WTC11 (cell line): ENCODE measurements at places on chromosomes 5 and 9. TPM values are rescaled to one million over a fixed set of nuclear protein-coding genes. Genes with fewer than 3 reads are reported as not detected.
A peak's percentile ranks its signal among the peaks of the same experiment; 100 is the strongest.

Gene MAMDC2
- total RNA-seq: 6.0 to 6.3 TPM (median 6.3 TPM) in 3 replicates

- DNase-seq: no peak
- peaks cover 28% of the 10 kb centered on the region for H3K4me1 ChIP-seq
- H3K36me3 ChIP-seq: no peaks in the 10 kb centered on the region
- peaks cover 62% of the 10 kb centered on the region for H3K27me3 ChIP-seq
Observed at GRCh38 chr5:154606246-154606645, 128.2 kb upstream of the HAND1 start.

Gene FXN
- total RNA-seq: 28.7 to 30.6 TPM (median 29.4 TPM) in 3 replicates

- DNase-seq: no peak
- no peak overlapping the region for H3K27ac ChIP-seq
- peaks cover 8% of the 10 kb centered on the region; the same call in 1 of the 2 replicates for H3K27me3 ChIP-seq
- H3K36me3 ChIP-seq: peaks cover 11% of the 10 kb centered on the region
Observed at GRCh38 chr5:126265917-126266316, 157.3 kb upstream of the GRAMD2B start.

DNA sequence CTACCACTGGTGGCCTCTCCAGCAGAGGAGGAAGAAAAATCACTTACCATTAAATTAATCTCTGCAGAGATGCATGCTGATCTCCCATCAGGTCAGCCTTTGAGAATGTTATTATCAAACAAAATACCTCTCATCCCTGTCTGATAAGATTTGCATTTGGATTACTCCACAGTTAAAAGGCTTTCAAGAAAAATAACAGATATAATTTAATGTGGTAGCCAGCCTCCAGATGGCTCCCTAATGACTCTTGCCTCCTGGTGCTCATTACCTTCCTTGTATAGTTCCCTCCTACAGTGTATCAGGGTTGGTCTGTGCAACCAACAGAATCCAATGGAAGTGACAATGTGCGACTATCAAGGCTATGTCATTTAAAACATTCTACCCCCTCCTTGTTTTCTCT is 63.6 kb upstream of the TNPO1 start:
- H3K36me3 ChIP-seq: no peaks in the 10 kb centered on the region
- no peak for DNase-seq
- H3K27ac ChIP-seq: no peak overlapping the region
- no peaks in the 10 kb centered on the region for H3K4me1 ChIP-seq

GRCh38 chr5:151592855-151593408 is 1.8 kb upstream of the FAT2 start:
- H3K4me1 ChIP-seq: peaks cover 39% of the 10 kb centered on the region
- no peaks in the 10 kb centered on the region for H3K36me3 ChIP-seq
- DNase-seq: no peak
- no peak overlapping the region for H3K4me3 ChIP-seq
- peaks cover 7% of the 10 kb centered on the region for H3K27me3 ChIP-seq

DNA sequence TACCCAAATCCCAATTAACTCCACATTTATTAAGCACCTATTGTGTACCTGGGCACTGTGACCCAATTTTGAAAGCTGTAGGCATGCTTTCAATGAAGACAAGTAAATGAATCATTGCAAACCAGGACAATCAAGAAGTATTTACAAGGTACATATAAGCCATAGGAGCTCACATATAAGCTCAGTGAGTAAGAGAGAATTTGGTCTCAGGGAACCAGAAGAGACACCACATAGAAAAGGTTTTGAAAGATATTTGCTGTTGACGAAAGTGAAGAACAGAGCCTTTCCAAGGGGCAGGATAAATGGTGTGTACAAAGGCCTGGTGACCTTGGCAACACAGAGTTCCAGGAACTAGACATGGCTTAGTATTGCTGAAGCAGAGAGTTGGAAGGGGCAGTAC is 187.6 kb downstream of the CD180 start:
- peaks cover 47% of the 10 kb centered on the region for H3K4me1 ChIP-seq
- H3K27ac ChIP-seq: no peak overlapping the region
- DNase-seq: no peak

Gene DUSP1
- total RNA-seq: 9.5 to 12.4 TPM (median 11.0 TPM) in 3 replicates

DNA sequence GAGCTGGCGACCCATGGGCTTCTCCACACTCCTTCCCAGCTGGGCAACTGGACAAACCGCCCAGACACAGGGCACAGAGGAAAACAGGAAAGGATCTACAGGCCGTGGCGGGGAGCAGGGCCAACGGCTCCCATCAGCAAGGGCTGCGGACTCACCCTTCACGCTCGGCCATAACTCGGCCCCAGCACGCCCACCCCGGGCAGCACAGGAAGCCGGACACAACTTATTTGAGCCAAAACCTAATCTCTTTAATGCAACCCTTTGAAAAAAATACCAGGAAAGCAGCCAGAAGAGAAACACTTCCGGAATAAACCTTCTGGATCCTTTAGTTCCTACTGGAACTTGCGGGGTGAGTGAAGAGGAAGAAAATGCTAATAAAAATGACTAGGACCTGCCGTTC is 59.9 kb downstream of the VAV2 start:
- peaks cover 10% of the 10 kb centered on the region for H3K4me1 ChIP-seq
- peaks cover 17% of the 10 kb centered on the region for H3K36me3 ChIP-seq
- H3K4me3 ChIP-seq: no peak overlapping the region
- H3K27me3 ChIP-seq: no peaks in the 10 kb centered on the region
- H3K27ac ChIP-seq: 0 out of 2 replicates have a peak overlapping the region, but pooled peaks have one; percentile 27

- 0 out of 2 replicates have a peak, but pooled peaks cover 2% of the 10 kb centered on the region for H3K4me1 ChIP-seq
- no peak overlapping the region for H3K4me3 ChIP-seq
- no peak for DNase-seq
- peaks cover 9% of the 10 kb centered on the region; the same call in 1 of the 2 replicates for H3K27me3 ChIP-seq
Observed at GRCh38 chr5:172731680-172732074, 39.3 kb downstream of the DUSP1 start.

DNA sequence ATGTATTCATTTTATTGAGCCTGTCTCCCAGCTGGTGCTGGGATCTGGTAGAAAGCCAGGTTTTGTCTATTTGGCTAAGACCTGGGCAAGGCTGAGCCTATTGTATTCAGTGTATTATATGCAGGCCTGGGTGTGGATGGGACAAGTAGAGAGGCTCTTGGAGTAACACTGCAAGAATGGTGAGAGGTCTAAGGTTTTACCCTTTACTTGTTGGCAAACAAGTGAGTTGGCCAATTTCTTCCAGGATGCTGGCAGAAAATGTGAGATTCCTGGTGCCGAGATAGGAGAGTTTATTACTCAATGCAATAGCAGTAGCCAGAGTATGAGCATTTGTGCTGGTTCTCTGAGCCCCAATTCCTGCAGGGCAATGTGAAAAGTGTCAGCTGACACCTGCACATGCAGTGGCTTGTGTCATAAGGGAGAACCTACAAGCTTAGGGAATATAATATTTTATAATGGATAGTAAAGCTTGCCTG is 141.7 kb upstream of the PRLR start:
- H3K27me3 ChIP-seq: no peaks in the 10 kb centered on the region
- no peak for DNase-seq
- H3K27ac ChIP-seq: no peak overlapping the region
- no peaks in the 10 kb centered on the region for H3K36me3 ChIP-seq

Gene LHX2
- total RNA-seq: 0.42 to 0.50 TPM in 2 of 3 replicates, not detected in the other

GRCh38 chr5:126675338-126675737 is 74.6 kb downstream of the PHAX start:
- DNase-seq: no peak
- H3K27ac ChIP-seq: no peak overlapping the region

Gene ACTBL2
- total RNA-seq: not detected in 3 replicates
